CD4-positive, CD25-positive, alpha-beta regulatory T cell (primary cell): ENCODE measurements at places on chromosomes 5 and 9. TPM values are rescaled to one million over a fixed set of nuclear protein-coding genes. Genes with fewer than 3 reads are reported as not detected.
A peak's percentile ranks its signal among the peaks of the same experiment; 100 is the strongest.

DNA sequence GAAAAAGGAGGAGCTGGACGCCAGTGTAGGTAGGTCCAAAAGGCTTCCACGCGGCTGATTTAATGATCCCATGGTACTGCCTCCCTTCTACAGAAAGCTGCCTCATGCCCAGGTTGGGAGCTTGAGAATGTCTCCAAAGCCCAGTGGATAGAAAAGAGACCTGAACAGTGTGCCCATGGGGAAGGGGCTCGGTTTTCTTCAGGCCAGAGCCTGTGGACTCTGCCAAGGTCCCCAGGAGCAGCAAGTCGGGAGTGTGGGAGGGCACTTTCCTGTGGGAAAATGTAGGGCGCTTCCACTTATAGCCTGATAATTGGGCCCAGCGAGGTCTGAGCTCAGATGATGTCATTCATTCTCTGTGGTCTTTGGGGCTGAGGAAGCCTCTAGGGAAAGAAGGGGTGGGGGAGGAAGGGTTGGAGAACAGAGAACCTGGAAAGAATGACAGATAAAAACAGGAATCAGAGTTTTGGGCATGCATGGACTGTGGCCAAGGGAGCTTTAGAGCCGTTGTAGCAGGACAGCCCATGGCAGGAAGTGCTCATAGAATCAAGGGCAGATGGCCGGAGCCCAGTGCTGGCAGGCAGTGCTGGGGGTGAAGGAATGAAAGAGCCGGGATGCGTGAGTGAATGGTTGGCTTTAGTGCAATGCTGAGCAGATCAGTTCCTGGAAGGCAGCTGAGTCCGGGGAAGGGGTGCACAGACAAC lies 42.5 kb upstream of the SH3PXD2B start:
- no peak for DNase-seq

DNA sequence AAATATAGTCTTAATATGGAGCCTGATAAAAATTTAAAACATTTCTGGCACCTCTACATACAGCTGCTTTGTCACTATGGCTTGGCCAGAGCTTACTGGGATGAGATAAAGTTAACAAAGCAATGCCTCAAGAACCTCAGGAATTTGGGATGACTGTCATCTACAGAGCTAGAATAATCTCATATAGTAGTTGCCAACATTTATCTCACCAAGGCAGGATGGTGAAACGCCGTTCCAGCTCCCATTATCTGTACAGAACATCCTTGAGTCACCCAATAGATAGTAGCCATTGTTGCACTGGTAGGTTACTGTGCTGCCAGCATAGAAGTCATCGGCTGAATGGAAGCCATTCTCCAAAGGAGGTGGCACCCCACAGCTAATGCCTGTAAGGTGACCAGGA lies 94.6 kb upstream of the TXNDC8 start:
- no peak for DNase-seq

DNA sequence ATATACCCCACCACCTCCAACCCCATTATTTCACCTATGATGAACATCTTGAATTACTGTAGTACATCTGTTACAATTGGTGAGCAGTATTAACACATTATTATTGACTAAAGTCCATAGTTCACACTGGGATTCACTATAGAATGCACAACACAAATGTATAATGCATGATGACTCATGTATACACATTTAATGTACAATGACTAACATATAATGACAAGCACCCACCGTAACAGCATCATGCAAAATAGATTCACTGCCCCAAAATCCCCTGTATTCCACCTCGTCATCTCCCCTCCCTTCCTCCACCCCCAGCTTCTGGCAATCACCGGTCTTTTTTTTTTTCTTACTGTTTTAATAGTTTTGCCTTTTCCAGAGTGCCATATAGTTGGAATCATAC lies 47.1 kb upstream of the NEK6 start:
- DNase-seq = no peak

GRCh38 chr5:18745042-18745987 lies 1111.1 kb downstream of the TAF11L14 start:
- DNase-seq = peak; percentile 72

DNA sequence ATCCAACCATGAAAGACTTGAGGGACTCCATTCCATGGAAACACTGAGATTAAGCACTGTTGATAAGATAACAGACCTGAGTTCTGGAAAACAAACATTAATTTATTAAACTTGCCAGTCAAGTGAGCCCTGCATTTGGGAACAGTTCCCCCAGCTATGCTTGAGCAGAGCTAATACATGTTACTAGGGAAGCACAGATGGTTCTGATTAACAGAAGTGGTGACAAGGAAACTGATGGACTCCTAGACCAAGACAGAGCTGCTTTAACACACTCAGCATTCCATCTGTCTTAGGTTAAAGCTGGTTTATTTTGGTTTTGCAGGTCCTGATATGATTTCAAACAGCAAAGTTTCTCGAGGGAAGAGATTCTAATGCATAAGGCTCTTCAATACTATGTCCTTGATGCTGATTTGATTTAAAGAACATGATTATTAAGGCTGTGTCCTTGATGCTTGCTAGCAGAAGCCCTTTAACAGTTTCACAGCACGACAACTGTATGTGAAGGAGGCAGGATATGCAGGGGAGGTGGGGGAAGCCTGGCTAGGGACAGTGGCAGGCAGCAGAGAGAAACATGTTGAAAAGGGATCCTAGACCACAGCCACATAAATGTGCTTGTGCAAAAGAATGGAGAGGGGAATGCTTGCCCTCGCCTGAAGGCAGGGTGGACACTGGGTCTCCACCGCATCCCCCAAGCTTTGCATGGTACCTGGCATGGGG lies 66.2 kb downstream of the ACTBL2 start:
- DNase-seq = no peak

GRCh38 chr9:123416176-123416575 lies 60.2 kb downstream of the CRB2 start:
- DNase-seq = no peak

- no peak for DNase-seq
These were observed 27.2 kb downstream of the DEPDC1B start for GRCh38 chr5:60672693-60673264.

- DNase-seq = no peak
These were observed 98.7 kb downstream of the ADCY2 start for GRCh38 chr5:7494481-7495130.

DNA sequence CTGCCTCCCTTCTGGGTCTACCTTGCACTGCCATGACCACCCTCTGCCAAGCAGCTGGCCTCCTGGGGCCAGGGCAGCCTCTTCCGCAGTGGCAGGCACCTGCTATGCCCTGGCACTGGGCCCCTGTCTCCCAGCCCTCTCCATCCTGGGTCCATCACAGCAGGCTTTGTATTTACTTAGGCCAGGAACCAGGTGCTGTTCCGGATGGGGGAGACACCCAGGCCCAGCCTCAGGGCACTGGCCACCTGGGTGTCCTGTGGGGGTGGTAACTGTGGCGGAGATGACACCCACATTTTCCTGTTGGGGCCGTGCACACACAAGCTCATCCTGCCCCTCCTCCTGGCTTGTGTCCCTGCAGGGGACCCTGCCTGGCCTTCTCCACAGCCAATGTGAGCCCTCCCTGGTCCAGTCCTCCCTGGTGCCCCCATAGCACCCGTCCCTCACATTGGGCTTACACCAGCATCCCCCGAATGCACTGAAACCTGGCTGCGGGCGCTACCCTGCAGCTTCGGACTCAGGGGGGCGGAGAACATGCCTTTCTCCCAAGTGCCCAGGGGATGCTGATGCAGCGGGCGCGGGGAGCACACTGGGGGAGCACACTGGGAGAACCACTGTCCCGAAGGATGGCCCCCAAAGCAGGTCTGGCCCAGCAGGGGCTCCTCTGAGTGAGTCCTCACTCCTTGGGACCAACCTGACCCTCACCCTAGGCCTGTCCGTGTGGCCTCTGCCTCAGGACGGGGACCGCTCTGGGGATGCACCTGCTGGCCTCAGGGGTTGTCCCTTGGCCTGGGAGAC lies 17.9 kb downstream of the FAM163B start:
- no peak for DNase-seq

Gene MSANTD3
- 3.9 TPM for polyA plus RNA-seq

Gene ABITRAM
- 21.4 TPM for polyA plus RNA-seq
